CD4-positive, alpha-beta T cell (primary cell): ENCODE measurements at places on chromosomes 12 and 14.
A peak's percentile ranks its signal among the peaks of the same experiment; 100 is the strongest.

DNA sequence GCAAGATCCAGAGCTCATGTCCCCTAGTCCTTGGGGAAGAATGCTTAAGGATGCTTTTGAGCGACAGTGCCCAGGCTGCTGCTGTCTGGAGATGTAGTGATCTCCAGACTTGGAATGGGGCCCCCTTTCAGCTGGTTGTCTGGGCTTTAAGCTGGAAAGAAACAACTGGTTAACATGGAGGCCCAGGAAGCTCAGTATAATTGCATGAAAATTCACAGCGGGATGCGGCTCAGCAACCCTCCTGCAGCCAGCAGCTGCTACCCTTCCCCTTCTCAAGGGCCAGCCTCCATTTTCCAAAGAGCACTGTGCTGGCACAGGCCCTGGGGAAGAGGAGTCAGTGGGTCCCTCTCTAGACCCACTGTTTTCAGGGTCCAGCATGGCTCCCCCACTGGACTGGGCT is 26.3 kb downstream of the RAB35 start:
- no peak for DNase-seq

DNA sequence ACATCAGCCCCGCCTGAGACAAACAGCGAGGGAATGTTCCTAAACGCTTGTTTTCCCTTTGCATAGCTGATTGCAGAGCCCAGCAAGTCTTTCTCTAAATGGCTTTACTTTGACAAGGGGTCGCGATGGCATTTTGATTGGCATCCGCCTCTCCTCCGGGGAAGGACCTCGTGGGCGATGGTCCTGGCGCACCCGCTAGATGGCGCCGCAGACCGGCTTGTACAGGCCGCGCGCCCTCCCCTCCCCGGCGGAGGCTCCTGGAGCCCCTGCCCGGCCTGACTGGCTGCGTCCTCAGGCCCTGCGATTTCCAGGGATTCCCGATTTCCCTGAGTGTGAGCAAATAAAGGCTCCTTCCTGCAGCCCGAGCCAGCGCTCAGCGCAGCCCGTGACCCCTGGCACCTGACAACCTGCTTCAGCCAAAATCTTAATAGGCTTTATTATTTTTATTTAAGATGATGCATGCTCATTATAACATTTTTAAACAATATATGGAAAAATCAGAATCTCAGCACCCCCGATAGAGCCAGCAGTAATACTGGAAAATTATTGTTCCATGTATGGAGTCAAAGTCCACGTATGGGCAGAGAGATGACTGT is 468.3 kb downstream of the AACS start:
- DNase-seq, result no peak

DNA sequence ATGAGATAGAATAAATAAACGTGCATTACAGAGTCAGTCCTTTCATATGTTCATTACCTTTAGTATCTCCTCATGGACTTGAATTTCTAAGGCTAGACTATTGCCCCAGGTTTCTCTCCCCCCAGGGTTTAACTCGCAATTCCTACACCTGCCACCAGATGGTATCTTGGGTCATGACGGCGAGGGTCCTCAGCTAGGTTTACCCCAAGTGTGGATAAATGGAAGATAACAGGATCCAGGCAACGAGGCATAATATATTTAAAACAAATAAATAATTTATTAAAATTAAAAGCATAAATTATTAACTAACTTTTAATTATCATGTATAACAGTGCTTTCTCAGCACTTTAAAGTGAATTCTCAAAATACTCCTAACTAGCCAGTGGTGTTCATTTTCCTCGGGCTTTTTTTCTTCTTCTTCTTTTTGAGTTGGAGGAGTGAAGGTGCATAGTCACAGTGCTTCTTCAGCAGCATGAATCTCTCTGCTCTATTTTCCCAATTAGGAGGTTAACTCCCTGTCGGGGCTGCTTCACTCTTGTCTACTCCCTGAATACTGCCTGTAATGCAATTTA is 243.5 kb upstream of the CAND1 start:
- peak; percentile 57 for DNase-seq

DNA sequence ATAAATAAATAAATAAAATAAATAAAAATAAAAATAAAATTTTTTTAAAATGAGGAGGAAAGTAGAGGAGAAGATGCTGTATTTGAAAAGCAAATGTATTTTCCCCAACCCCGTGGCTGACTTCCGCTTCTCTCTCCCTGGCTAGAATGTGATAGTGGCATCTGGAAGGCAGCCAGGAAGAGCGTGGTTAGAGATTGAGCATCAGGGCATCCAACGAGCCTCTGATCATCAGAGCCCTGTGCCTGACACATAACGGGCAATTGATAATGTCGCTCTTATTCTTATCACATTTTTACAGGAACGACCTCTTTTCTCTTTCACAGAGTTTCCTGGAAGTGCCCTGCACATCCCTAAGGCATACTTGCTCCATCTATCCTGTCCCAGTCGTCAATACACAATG is 496.9 kb upstream of the TMEM132C start:
- no peak for DNase-seq

DNA sequence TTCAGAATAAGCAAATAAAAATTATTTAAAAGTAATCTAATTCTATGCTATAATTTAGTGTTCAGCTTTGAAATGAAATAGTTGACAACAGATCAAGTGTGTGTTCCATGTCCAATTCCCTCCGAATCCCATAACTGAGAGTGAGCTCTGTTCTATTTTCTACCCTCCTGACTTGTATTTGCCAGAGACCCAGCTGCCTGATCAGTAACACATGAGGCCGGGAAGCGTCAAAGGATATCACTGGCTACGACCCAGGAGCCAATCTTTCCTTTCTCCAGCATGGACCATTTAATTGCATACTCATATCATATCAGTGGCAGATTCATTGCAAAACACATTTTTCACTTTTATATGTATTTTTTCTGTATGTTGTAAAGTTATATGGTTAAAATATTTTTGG is 108.8 kb upstream of the TSPAN8 start:
- DNase-seq, result no peak

GRCh38 chr14:33369041-33369440 is 430.4 kb downstream of the NPAS3 start:
- no peak for DNase-seq

DNA sequence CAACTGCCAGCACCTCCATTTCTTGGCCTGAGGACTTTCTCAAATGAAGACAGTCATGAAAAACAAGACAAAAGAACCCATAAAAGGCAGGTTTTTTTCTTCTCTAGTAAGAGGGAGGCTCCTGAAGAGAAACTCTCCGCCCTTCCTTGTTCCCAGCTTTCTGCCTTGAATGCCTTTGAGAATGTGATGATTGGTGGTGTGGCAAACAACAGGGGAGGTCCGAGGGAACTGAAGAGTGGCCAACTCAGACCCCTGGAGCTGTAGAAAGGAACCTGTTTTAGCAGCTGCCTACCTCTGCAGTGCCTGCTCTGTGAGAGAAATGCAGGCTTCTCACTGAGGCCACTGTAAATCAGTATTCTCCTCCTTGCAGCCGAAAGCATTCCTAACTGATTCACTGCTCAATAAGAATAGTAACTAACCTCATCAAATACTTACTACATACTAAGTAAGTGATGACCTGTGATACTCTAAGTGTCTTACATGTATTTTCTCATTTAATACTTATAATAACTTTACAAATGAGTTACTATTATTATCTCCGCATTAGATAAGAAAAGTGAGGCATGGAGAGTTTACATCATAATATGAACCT is 16.7 kb upstream of the ERC1 start:
- DNase-seq, result no peak

GRCh38 chr12:98819821-98820404 is 174.8 kb downstream of the APAF1 start:
- DNase-seq, result no peak

- DNase-seq, result peak; percentile 59
These were observed 26.2 kb upstream of the CHPT1 start for GRCh38 chr12:101671157-101671791.
